ENCODE measurements at places on chromosomes 12 and 14.
A peak's percentile ranks its signal among the peaks of the same experiment; 100 is the strongest.

DNA sequence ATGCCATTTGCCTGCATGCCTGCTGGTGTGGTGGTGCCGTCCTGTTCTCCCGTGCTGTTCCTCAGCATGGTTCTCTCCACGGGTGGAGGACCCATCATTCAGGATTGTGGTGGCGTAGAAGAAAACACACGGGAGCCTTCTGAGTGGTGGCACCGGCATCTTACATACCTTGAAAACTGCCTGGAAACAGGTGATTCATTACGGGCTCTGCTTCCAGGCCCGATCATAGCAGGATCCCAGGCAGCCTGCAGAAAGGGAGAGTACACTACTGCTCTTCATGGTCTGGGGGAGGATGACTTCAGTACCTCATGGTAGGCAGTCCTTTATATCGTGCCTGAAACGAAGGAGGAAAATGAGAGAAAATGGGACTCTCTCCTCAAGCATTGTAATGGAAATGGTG is 66.6 kb upstream of the KCNA5 start:
- no peak for DNase-seq

DNA sequence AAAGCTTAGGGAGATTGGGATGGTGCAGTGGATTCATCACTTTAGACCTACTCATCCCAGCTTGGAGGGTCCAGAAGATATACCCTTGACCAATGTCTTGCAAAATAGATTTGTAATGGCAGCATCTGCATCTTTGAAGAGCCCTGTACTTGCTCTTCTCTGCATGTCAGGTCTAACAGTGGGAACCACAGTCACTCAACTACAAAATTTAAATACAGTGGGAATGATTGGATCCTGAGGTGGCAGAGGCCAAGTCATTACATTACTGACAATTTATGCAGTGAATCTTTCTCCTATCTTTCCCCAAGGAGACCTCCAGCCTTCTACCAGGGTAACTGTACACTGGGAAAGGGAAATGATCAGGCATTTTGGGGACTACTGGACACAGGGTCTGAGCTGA is 8.2 kb upstream of the RNASE9 start:
- DNase-seq = no peak

GRCh38 chr12:116164250-116165035 is 113.0 kb downstream of the MED13L start:
- DNase-seq = no peak

- DNase-seq = no peak
Observed at GRCh38 chr12:45730084-45730347, 510 bp downstream of the ARID2 start.

DNA sequence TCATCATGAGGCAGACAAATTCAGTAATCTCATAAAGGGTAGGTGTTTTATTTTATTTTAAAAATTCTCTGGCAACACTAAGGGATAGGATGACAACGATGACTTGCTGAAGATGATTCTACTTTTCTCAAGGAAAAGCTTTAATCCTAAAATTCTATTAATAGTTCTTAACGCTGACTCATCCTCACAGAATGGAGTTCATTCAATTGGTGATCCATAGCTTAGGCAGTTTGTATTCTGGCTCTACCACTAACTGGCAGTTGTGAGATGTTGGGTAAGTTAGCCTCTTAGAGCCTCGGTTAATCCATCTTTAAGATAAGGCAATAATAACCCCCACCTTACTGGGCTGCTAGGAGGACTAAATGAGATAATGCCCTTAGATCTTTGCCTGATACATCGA is 116.3 kb downstream of the RTN1 start:
- DNase-seq = no peak

GRCh38 chr12:67459173-67459572 is 189.4 kb upstream of the DYRK2 start:
- DNase-seq = no peak

- no peak for DNase-seq
Observed at GRCh38 chr12:42143452-42144157, 1.1 kb downstream of the GXYLT1 start.

- DNase-seq = no peak
Observed at GRCh38 chr12:31651893-31652521, 7.5 kb upstream of the ETFBKMT start.

DNA sequence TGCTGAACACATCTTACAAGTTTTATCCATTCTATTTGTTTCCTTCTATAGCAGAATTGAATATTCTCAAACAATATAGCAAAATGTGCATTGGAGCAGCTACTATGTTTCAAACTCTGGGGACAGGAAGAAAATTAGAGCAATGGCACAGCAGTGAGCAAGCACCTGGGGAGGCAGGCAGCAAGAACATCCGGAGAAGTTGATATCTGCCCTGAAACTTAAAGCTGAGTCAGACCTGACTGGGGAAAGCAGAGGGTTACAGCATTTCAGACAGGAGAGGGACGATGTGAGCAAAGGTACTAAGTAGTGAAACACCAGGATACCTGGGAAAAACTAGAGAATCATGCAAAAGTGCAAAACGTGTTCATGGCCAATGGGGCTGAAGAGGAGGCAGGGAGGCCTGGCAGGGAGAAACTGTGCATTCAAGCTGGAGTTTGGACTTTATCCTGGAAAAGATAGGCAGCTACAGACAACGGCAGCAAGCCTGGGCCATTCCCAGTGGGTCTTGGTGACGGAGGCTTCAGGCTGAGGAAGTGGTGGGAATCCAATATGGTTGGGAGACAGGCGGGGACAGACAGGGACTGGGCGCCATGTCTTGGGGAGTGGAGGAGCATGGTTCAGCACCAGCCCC is 118.0 kb upstream of the CDKN3 start:
- DNase-seq = no peak

- DNase-seq = no peak
Observed at GRCh38 chr14:21049271-21049673, 7.1 kb downstream of the RNASE7 start.

- DNase-seq = no peak
Observed at GRCh38 chr12:97597031-97597751, 134.6 kb downstream of the RMST start.

- no peak for DNase-seq
Observed at GRCh38 chr12:3251067-3251466, 173.9 kb downstream of the TSPAN9 start.

GRCh38 chr12:108226866-108227265 is 97.8 kb downstream of the WSCD2 start:
- DNase-seq = no peak

DNA sequence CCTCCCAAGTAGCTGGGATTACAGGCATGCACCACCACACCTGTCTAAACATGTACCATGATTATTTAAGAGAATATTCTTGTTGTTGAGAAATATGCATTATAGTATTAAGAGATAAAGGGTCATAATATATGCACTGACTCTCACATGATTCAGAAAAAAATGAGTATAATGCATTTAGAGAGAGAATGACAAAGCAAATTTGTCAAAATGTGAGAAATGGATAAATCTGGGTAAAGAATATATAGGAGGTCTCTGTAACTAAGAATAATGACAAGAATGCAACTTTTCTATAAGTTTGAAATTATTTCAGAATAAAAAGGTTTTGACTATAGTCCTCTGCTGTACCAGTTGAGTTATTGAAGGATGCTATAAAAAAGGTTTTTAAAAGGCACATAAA is 28.1 kb upstream of the ZNF740 start:
- no peak for DNase-seq

GRCh38 chr14:99728231-99728920 is 44.3 kb downstream of the CYP46A1 start:
- DNase-seq = no peak

DNA sequence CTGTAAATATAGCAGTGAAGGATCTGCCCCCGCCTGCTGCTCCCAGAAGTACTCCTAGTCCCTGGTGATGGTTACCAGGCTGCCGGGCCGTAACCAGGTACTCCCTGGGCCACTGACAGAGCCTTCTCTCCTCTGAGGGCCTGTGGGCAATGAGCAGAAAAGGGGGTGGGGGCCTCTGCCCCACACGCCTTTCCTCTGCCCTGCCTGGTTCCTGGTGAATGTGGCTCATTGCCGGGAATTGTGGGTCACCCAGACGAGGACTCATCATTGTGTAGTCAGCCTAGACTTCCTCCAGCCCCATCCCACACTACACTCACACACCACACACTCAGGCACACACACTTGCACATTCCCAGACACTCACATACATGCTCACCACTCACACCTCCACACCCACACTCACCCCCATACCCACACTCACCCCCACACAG is 35.7 kb upstream of the ACTN1 start:
- DNase-seq = no peak

DNA sequence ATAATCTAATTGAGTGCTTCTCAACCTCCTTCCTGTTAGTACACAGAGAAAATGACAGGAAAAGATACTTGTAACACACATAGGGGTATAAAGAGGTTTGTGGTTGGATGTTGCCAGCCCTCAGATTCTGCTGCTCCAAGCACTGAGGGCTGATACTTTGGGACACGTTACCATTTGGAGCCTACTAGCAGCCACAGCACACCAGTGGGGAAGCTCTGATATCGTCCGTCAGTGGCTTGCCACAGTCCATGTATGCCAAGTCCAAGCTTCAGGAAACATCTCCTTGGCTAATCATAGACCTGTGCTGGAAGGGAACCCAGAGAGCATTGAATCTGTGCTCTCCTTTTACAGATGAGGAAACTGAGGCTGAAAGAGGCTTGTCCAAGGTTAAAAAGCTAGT is 22.3 kb downstream of the B4GALNT3 start:
- DNase-seq = no peak

DNA sequence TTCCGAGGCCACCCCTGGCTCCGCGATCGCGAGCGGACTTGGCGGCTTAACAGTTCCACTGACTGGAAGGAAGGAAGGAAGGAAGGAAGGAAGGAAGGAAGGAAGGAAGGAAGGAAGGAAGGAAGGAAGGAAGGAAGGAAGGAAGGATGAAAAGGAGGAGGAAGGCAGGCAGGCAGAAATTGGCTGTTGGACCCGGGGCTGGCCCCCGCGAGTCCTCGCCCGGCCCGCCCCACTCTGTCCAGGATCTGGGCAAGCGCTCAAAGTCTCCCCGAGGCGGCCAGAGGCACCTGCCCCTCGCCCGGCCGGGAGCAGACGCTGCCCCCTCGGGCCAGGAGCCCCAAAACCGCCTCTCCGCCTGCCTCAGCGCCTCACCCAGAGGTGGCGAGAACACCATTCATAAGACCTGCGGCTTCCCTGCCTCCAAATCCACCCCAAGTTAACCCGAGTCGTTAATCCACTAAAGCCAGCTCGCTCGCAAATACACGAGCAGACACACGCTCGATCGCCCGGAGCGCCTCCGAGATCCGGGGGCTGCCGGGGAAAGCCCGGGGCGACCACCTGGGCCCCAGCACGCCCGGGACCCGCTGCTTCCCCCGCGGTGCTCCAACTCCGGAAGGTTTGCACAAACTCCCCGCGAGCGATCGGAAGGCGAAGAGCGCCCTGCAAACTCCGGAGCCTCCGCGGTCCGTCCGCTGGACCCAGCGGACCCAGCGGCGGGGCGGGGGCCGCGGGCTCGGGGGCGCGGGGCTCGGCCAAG is 844 bp downstream of the DPF3 start:
- DNase-seq = peak; percentile 15

DNA sequence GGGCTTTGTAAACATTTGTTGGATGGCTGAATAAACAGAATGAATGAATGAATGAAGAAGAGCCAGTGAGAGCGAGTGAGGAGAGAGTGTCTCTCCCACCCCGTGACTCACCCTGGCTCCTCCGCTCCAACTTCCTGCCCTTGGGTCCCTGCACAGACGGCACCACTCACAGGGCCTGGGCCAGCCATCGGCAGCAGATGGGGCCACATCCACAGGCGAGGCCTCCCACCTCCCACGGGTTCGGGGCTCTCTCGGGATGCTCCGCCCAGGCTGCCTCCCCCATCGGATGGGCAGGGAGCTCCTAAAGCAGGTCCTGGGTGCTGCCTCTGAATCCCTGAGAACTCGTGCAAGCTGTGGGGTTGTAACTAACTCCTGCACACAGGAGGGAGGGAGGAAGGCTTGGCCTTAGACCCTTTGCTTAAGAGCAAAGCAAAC is 41.3 kb downstream of the CCNK start:
- no peak for DNase-seq

DNA sequence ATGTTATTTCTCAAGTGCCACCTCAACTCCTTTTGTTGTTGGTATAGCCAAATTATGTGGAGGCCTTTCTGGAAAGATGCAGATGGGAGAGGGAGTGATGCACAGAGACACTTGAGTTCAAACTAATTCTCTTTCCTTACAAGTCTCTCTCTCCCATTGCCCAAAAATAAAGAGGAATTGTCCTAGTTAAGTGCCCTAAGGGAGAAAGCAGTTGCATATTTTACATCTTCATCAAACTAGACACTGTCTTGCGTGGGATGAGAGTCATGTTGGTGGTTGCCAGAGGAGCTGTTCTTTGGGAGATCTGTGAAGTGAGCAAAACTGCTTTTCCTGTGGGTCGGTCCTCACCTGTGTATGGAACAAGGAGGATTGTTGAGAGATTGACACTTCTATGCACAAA is 72.2 kb downstream of the EP400 start:
- DNase-seq = no peak

- DNase-seq = no peak
Observed at GRCh38 chr12:26043135-26044006, 81.5 kb downstream of the BHLHE41 start.

DNA sequence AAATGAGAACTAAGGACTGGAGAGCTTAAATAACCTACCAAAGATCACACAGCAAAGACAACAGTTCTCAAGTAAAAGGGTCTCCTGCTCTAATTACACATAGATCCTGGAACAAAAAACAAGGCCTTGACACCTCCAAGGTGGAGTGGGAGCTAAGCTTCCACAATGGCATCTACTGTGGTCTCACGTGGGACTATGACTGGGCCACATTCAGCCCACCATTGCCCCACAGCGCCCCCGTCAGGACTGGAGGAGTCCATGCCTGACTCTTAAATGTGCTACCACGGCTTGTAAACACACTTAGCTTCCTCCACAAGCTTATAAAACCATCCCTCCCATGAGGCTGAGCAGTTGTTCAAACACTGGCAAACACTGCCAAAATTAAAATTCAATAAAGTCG is 88.5 kb downstream of the GCH1 start:
- no peak for DNase-seq

DNA sequence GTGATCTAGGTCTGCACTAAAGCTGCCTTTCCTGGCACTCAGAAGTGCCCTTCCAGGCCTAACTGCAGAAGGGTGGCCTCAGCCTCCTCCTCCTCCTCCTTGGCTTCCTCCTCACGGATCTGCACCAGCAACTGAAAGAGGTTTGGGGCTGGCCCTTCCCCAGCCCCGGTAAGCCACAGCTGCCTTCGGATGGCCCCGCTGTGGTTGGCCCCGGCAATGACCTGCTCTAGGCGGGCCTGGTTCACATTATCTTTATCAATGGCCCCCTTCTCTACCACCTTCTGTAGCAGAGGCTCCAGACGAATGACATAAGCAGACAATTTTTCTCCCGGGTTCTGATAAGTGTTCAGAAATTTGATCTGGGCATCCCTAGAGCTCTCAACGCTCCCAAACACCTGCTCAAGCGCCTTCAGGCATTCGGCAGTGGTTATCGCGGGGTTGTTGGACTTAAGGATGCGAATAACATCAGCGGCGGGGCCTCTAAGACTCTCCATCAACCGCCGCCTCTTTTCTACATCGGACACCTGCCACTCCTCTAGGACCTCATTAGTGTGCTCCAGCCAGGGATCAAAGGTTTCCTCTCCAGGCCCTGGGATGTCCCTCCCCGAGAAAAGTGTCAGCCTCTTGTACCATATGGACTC is 1.5 kb downstream of the PNMA1 start:
- DNase-seq = no peak
